ENCODE measurements at places on chromosomes 4 and X. TPM values are rescaled to one million over a fixed set of nuclear protein-coding genes. Genes with fewer than 3 reads are reported as not detected.

Gene GALNT7
- 45.3 TPM for total RNA-seq

Gene CTSO
- total RNA-seq = 24.9 TPM

DNA sequence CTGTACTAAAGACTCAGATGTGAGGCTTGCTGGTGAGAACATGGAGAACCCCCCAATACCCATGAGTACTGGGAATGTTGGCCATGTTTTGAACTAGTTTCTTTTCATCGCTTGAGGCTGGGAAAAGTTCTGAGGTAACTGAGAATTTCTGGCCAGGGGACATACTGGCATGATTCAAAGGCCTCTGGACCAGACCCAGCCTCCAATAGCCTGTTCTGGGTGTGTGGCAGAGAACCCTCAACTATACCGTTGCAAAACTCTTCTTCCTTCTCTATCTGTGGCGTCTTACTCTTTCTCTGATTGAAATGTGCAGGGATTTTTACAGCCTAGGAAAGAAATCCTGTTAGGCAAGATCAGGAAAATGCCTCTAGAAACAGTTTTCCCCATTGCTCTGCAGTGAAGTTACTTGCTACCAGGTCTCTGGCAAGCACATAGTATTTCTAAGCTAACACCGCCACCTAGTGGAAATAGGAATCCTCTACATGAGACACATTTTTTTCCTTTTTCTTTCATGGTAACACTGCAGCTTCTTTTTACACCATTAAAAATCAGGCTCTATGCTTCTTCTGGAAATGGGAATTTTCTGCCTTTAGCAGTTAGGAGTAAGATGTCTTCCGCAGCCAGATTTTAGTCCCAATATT lies 170.7 kb upstream of the ZCCHC13 start:
- DNase-seq = peak; percentile 28

- no peak for DNase-seq
Measured at GRCh38 chr4:4216648-4217047, 10.1 kb downstream of the OTOP1 start.

GRCh38 chrX:22383988-22384387 lies 111.3 kb downstream of the CBLL2 start:
- no peak for DNase-seq

- no peak for DNase-seq
Measured at GRCh38 chr4:159725571-159725970, 622.7 kb downstream of the RAPGEF2 start.
